ENCODE measurements at places on chromosomes 3 and 15.

DNA sequence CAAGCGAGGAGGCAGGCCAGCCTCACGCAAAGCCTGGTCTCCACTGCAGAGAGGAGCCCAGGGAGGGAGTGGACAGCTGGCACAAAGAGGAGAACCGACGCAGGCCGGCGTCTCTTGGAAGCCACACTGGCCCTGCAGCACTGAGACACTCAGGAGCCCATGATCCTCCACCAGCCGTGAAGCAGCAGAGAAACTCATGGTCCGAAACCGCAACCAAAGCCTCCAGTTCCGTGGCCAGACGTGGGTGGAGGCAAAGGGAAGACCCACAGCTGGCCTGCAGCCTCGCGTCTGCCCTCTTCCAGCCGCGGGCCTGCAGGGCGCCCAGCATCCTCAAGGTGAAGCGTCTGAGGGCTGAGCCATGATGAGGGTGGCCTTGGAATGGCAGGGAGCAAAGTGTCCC lies 62.2 kb upstream of the SEC61A1 start:
- no peak for DNase-seq

DNA sequence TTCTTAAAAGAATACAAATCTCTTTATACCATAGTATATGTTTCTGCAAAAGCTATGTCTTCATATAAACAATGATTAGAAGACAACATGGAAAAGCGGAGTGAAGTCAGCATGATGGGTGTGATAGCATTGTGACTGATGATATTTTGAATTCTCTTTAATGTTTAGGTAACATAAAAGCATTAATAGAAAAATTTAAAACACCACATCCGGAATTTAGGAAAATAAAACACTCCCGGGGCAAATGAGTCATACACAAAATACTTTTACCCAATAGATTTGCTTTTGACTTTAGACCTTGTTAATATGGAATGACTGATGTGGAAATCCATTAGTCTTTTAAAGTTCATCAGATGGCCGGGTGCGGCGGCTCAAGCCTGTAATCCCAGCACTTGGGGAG lies 134.7 kb downstream of the P3H2 start:
- no peak for DNase-seq

DNA sequence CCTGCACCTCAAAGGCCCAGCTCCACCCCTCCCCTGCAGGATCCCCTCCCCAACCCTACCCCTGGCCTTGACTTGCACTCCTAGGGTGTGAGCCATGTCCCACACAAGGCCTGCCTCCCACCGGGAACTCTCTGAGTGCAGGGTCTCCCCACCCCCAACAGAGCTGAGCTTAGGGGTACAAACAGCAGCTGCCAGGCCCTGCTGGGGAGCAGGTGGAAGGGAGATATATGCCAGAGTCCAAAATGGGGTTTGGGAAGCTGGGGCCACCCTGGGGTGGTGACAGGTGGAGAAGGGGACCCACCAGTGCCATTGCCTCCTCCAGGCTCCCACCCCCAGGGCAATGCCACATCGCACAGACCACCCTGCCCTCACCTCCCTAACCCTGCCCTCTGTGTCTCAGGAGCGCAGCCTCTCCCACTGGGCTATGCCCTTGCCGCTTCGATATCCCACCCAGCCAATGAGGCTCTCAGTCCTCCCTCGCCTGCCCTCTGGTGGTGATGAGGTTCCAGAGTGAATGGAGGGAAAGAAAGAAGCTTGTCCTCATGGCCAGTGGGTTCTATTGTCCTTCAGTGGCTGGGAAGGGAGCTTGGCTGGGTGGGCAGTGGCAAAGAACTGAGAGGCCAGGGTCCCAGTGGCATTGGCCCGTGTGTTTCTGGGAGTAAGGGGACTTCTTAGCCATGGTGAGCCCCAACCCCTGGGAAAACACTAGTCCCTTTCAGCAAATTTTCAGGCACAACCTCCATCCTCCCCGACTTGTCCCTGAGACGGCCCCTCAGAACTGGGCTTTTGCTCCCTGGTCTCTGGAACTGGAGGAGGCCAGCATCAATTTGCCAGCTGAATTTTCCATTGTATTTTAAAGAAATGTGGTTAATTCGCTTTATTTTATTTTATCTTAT lies 46.8 kb downstream of the CYP11A1 start:
- DNase-seq: no peak

GRCh38 chr3:79515072-79515471 lies 252.7 kb downstream of the ROBO1 start:
- DNase-seq: no peak

GRCh38 chr3:80556763-80557162 lies 789.0 kb upstream of the ROBO1 start:
- no peak for DNase-seq

DNA sequence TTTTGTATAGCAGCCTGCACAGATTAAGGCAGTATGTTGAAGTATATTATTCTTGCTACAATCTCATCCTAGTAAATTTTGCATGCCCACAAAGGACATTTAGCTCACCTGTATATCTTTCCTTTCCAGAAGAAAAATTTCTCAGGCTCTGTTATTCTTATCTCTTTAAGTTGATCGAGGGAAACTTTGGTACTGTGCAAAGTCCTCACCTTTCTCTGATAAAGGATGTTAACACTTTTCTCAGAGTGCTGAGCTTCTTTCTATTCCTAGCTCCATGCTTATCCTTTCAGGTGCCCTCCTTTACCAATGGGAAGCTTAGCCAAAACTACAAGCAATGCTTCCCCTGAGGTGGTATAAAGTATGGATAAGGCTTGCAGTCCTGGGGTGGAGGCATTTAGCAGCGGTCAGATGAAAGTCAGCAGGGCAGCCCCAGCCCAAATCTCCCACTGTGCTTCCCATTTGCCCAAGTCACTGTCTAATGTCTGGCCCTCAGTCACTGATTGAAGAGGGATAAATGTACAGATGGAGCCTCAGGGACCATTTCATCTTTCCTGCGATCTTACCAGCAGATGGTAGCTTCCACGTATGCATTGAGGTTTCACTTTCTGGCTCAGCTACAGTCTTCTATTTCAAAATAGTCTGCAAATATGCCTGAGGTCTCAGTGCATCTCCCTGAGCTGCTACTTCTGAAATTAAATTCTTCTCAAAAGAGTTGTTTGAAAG lies 127.8 kb upstream of the P2RY1 start:
- no peak for DNase-seq

DNA sequence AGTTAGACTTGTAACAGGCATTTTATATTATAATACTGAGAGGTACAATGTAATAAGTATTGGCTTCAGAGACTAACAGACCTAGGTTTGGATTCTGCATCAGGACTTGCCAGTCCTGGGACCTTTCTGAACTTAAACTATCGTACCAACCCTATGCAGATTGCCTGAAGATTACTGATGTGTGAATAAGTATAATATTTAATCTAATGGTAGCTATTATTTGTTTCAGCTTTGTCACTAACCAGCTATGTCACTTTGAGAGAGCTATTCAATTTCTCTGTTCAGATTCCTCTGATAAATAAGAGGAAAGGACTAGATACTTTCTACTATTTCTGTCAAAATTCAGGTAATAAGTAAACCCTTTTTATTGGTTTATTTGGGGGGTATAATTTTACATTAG lies 184.4 kb upstream of the NECTIN3 start:
- no peak for DNase-seq

GRCh38 chr15:77336006-77336405 lies 83.9 kb downstream of the PEAK1 start:
- DNase-seq: no peak

GRCh38 chr15:58777107-58777506 lies 6.0 kb downstream of the MINDY2 start:
- no peak for DNase-seq

DNA sequence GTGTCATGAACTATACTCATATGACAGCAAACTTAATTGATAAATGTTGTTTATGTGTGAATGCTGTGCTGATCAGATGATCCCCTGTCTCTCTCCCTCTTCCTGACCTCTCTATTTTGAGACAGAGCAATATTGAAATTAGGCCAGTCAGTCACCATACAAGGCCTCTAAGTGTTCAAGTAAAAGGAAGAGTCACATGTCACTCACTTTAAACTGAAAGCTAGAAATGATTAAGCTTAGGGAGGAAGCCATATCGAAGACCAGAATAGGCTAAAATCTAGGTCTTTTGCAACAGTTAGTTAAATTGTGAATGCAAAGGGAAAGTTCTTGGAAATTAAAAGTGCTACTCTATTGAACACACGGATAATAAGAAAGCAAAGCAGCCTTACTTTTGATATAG lies 498.6 kb downstream of the ZPLD1 start:
- no peak for DNase-seq
